ENCODE measurements at places on chromosomes 1 and 21. TPM values are rescaled to one million over a fixed set of nuclear protein-coding genes. Genes with fewer than 3 reads are reported as not detected.

DNA sequence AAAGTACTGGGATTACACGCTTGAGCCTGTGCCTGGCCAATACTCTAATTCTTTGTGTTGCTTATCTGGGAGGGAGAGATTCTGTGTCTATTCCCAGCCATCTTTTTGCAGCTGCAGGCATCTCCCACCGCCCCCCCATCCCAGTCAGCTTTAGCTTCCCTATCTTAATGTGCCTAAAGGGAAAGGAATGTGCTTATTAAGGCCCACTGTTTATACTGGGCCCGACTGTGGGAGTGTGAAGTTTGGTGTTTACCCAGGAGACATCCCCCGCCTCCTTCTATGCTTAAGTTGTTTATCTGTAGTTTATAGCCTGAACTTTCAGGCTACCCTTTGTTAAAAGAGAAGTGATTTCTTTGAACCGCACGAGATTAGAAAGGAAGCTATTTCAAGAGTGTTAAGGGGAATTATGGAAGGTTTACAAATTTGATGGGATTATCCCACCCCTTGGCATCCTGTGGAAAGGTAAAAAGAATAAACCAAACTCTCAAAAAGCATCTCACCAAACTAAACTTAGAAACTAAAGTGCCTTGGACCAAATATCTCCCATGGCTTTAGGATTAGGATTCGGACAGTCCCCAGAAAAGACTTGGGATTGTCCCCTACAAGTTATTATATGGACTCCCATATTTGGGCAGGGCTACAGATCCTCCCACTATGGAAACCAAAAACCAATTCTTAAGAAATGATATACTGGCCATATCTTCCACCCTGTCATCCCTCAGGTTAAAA, 25.5 kb upstream of the ZNF496 start:
- H3K27ac ChIP-seq = no peak overlapping the region
- peaks cover 7% of the 10 kb centered on the region for H3K4me1 ChIP-seq
- no peak overlapping the region for H3K4me3 ChIP-seq
- no peak for DNase-seq
- H3K36me3 ChIP-seq = no peaks in the 10 kb centered on the region
- no peaks in the 10 kb centered on the region for H3K27me3 ChIP-seq

- H3K27ac ChIP-seq = no peak overlapping the region
- H3K27me3 ChIP-seq = no peaks in the 10 kb centered on the region
- H3K4me3 ChIP-seq = no peak overlapping the region
- peaks cover 5% of the 10 kb centered on the region for H3K4me1 ChIP-seq
- no peak for DNase-seq
Observed at GRCh38 chr1:223001653-223002634, 141.1 kb downstream of the TLR5 start.

The CYYR1 gene
- total RNA-seq = 2.5 TPM

The GUCA2B gene
- total RNA-seq = 259 TPM

The ANGPTL3 gene
- not detected for total RNA-seq

The EGLN1 gene
- total RNA-seq = 44.0 TPM

The CSMD2 gene
- total RNA-seq = 0.27 TPM
